ENCODE measurements at places on chromosomes 5 and 9.

- no peak for DNase-seq
These were observed 161.4 kb upstream of the TRPC7 start for GRCh38 chr5:136526791-136527190.

DNA sequence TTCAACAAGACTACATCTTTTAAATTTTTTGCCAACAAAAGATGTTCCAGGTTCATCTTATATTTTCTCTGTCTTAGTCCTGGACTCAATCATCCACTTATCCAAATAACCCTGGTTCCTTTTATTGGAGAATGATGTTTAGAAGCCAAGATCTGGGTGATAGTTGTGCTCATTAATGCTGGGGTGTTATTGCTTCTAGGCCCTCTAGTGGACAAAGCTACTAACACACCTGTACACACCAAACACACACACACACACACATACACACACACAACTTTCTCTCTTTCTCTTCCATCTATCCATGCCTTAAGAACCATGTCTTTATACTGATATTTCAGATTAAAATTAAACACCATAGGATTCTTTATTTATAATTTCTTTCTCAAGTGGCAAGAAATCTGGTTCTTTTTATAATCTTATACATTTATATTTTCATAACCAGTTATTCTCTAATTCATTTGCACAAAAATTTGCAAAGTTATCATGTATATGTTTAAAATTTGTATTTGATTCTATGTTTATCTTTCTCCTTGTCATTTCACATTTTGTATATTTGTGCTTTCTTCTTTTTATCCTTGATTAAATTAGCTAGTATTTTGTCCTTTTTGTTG is 179.1 kb upstream of the SMIM23 start:
- DNase-seq, result no peak

DNA sequence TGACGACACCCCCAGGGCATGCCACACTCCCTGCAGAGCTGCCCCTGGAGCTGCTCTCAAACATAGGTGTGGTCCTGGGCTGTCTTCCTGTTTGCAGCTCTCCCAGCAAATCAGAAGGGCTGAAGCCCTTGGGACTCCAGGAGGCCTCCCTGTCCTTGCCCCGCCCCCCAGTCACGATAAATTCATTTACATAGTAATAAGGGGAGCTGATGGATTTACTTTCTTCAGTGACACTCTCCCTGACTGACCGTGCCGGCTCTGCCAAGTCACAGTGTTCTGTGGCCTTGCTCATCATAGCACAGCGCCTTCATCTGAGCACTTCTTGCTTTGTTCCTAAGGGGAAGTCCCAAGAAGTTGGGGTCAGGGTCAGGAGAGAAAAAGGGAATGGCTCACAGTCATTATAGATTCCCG is 121.4 kb downstream of the ENC1 start:
- no peak for DNase-seq

- no peak for DNase-seq
These were observed 7.9 kb downstream of the CMYA5 start for GRCh38 chr5:79697222-79698170.

DNA sequence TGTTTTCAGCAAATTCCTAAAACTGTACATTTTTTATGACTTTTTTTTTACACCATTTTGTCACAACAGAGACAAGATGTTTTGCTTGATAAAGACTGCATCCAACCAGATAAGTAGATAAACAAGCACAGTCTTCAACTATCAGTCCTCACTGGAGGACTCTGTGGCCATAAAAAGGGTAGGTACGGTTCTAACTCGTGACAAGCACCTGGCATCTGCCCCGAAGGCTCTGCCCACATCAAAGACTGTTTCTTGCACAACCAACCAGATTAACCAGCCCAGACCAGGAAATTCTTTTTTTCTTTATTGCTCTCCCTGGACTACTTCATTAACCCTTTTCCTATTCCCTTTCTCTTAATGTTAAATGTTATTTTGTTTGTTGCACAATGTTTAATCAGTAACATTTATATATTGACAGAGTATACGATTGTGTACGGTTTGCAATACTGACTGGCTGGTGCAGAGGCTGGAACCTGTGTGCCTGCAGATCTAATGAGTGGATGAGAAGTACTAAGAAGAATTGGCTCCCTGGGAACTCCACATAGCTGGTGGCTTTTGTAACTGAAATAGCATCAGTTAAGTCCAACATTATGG is 74.1 kb downstream of the SERINC5 start:
- no peak for DNase-seq

- DNase-seq, result no peak
These were observed 229.7 kb downstream of the ICE1 start for GRCh38 chr5:5652181-5652580.

GRCh38 chr5:38529955-38530646 is 26.3 kb downstream of the LIFR start:
- DNase-seq, result no peak

- no peak for DNase-seq
These were observed 358.3 kb downstream of the SEMA5A start for GRCh38 chr5:9187614-9188013.

- DNase-seq, result no peak
These were observed 141.0 kb downstream of the SSBP2 start for GRCh38 chr5:81609810-81610375.

- DNase-seq, result no peak
These were observed 285.7 kb downstream of the CHSY3 start for GRCh38 chr5:130189961-130190360.

GRCh38 chr9:29422438-29422837 is 1849.2 kb upstream of the C9orf72 start:
- DNase-seq, result no peak

GRCh38 chr9:87195306-87195705 is 248.0 kb upstream of the GAS1 start:
- no peak for DNase-seq

GRCh38 chr5:6805841-6806240 is 92.6 kb downstream of the TENT4A start:
- DNase-seq, result no peak

GRCh38 chr5:67672636-67673035 is 476.0 kb upstream of the CD180 start:
- DNase-seq, result no peak

- DNase-seq, result peak; percentile 8
These were observed 179.1 kb upstream of the FBXL7 start for GRCh38 chr5:15320871-15321270.

DNA sequence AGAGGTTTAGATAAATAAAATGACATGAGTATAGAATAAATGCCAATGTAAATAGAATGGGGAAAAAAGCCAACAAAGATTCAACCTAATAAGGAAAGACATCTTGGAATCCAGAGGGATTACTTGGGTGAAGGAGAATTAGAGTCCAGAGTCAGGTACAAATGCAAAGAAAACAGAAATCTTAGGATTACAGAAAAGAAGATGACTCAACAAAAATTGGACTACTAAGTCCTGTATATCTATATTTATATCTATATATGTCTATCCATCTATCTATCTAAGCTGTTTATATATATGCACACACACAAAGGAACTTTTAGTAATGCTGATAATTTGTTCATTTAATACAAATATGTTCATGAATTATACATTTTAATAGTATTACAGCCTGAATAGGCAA is 27.6 kb downstream of the FAM174A start:
- DNase-seq, result no peak

- no peak for DNase-seq
These were observed 73.5 kb upstream of the LRRTM2 start for GRCh38 chr5:138948471-138949222.

- no peak for DNase-seq
These were observed 59.5 kb downstream of the FGF10 start for GRCh38 chr5:44329716-44330115.

DNA sequence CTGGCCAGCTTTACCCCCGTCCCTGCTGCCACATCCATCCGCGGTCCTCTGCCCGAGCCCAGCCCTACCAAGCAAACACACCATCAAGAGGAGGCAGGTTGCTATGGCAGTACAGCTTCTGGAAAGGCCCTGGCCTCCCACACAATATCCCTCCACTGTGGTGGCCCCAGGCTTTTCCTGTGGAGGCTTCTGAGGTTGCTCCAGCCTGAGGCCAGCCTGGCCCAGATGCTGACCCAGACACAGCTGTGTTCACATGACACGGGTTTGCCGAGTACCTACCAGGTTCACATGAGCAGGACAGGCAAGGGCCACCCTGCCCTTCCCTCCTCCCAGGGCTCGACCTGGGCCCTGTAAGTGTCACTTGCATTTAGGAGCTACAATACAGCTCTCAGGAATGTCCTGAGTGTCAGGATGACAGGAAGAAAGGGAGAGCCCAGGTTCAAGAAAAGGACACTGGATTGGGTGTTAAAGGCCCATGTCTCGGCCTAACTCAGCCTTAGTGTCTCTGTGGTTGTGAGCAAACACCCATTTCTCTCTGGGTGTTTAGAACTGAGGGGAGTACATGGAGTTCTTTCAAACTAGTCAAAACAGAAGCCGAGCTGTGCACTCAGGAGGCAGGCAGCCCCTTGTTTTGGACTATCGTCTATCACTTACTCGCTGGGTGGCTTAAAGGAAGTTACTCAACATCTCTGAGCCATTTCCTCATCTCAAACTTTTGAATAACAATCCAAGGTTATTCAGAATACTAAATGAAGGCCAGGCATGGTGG is 40.2 kb downstream of the NAIF1 start:
- no peak for DNase-seq

GRCh38 chr9:128404560-128404959 is 16.1 kb upstream of the CERCAM start:
- no peak for DNase-seq

DNA sequence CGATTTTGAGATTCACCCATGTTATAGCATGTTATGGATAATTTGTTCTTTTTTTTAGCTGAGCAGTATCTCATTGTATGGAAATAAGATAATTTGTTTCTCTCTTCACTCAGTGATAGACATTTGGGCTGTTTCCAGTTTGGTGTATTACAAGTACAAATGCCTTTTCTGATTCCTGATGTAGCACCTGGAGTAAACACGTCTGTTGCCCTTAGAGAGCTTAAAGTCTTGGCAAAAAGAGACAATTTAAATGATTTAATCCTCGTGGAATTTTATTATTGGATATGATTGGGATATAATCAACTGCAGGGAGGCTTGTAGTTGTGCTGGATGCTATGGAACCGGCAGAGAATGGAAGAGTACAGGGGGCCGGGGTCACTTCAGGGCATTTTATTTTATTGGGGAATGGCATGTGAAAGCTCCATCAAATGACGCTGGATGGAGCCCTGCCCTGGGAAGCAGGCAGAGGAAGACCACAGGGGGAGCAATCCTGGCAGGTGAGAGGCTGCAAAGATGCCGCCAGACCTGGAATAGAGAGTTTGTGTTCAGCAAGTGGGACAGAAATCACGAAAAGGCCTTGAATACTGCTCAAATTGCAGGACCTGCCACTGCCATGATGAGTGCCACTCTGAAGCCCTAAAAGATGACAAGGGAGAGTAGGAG is 31.0 kb upstream of the TGFBI start:
- no peak for DNase-seq
